GM23338 (cell line): ENCODE measurements at places on chromosomes 4 and X. TPM values are rescaled to one million over a fixed set of nuclear protein-coding genes. Genes with fewer than 3 reads are reported as not detected.
A peak's percentile ranks its signal among the peaks of the same experiment; 100 is the strongest.

The PHOX2B gene
- not detected in 2 replicates for total RNA-seq

The NDP gene
- total RNA-seq, result 0.14 and 0.27 TPM in 2 replicates

The MAGEA8 gene
- not detected in 2 replicates for total RNA-seq

DNA sequence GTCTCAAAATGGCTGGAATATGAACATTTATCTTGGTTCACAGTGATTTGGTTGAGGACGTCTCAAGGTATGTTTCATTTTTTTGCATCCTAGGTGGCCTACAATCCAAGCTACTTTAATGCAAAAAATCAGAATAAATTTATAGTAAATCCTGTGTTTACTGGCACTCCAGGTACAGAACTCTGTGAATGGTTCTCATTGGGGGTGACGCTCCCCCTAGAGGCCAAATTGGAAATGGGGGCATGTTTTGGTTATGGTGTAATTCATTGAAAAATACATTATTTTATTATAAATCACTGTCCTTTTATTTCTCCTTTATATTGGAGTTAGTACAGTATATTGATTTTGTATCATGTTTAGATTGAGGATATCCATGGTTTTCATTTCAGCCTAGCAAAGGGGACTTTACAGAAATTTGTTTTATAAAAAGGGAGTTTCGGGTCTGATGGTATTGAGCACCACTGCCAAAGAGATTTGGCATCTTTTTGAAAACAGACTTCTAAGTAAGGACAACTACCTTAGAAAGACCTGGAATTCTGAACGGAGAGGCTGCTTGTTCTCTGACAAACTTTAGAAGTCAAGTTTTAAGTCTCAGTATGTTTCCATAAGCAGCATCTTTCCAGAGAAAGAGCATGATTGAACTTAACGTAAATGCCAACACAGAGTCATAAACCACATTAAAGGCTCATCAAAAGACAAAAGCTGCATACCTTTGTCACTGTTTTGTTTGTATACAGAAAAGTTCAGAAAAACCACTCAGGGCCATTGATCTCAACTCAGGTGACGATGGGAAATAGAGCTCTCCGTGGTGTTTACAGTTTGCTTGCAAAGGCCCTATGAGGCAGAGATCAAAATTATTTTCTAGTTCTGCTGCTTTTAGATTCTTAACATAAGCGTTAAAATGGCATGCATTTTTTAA, 19.4 kb downstream of the MTM1 start:
- H3K36me3 ChIP-seq, result no peaks in the 10 kb centered on the region
- no peaks in the 10 kb centered on the region for H3K4me1 ChIP-seq
- no peak overlapping the region for H3K4me3 ChIP-seq
- no peak overlapping the region for H3K27ac ChIP-seq
- DNase-seq, result no peak

GRCh38 chr4:137610960-137611359, 78.7 kb upstream of the PCDH18 start:
- DNase-seq, result peak; percentile 64
- H3K27me3 ChIP-seq, result no peaks in the 10 kb centered on the region
- no peak overlapping the region for H3K27ac ChIP-seq
- no peak overlapping the region for H3K4me3 ChIP-seq
- no peaks in the 10 kb centered on the region for H3K36me3 ChIP-seq

GRCh38 chrX:63713526-63713925, 71.5 kb downstream of the ARHGEF9 start:
- peak; percentile 2 for DNase-seq
- H3K27ac ChIP-seq, result no peak overlapping the region
- H3K4me3 ChIP-seq, result no peak overlapping the region
- H3K36me3 ChIP-seq, result no peaks in the 10 kb centered on the region
- H3K4me1 ChIP-seq, result no peaks in the 10 kb centered on the region

DNA sequence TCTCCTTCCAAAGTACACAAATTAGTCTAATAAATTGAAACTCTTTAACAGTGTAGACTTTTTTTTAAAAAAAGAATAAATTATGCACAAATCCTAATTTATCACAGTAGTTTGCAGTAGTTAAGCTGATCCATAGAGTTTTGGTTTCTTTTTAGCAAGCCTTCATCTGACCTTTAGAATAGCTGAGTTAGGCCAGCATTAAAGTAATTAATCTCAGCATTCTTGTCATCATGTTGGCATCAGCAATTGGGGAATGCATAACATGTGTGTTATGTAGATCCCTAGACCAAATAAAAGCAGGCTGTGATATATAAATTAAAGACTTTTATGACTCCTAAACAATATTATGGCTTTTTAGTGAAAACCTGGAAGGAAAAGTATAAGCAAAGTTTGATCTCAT, 426.5 kb upstream of the PABPC4L start:
- H3K4me3 ChIP-seq, result no peak overlapping the region
- no peaks in the 10 kb centered on the region for H3K36me3 ChIP-seq
- peaks cover 32% of the 10 kb centered on the region for H3K4me1 ChIP-seq

DNA sequence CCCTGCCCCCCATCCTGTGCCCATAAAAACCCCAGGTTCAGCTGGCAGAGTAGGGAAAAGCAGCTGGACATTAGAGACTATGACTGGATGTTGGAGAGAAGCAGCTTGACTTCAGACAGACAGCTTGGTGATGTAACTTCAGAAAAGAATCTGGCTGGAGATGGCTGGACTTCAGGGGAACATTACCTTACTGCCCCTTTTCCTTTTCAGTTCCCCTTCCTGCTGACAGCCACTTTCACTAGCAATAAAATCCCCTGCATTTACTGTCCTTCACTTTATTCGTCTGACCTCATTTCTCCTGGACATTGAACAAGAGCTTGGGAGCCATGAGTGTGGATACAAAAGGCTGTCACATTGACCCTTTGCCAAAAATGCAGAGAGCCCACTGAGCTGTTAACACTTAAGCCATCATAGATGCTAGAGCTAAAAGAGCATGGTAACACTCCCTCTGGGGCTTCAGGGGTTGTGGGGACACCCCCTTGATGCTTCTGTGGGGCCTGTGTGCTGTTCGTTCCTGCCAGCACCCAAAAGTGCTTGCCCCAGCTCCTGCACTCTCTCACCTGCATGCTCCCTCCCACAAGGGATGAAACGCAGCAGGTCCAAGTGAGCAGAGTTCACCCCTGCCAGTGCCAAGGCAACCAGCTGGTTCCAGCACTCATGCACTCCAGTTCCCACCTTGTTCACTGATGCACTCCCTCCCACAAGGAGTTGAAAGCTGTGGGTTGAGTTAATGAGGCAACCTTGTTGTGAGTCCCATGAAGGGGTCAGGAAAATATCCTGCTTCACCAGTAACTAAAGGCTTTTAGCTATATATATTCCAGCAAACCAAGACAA, 263.8 kb upstream of the NDST3 start:
- DNase-seq, result no peak
- H3K27me3 ChIP-seq, result no peaks in the 10 kb centered on the region
- H3K36me3 ChIP-seq, result no peaks in the 10 kb centered on the region
- no peak overlapping the region for H3K4me3 ChIP-seq
- H3K4me1 ChIP-seq, result no peaks in the 10 kb centered on the region
- no peak overlapping the region for H3K27ac ChIP-seq

- H3K27ac ChIP-seq, result no peak overlapping the region
- no peaks in the 10 kb centered on the region for H3K27me3 ChIP-seq
- no peak overlapping the region for H3K4me3 ChIP-seq
- no peaks in the 10 kb centered on the region for H3K36me3 ChIP-seq
- peak; percentile 17 for DNase-seq
- H3K4me1 ChIP-seq, result no peaks in the 10 kb centered on the region
Observed at GRCh38 chrX:142089193-142089592, 115.9 kb downstream of the MAGEC2 start.

- H3K27me3 ChIP-seq, result no peaks in the 10 kb centered on the region
- no peaks in the 10 kb centered on the region for H3K36me3 ChIP-seq
- H3K4me1 ChIP-seq, result no peaks in the 10 kb centered on the region
- DNase-seq, result peak; percentile 49
- no peak overlapping the region for H3K4me3 ChIP-seq
Observed at GRCh38 chr4:26719954-26720552, 136.2 kb downstream of the TBC1D19 start.

DNA sequence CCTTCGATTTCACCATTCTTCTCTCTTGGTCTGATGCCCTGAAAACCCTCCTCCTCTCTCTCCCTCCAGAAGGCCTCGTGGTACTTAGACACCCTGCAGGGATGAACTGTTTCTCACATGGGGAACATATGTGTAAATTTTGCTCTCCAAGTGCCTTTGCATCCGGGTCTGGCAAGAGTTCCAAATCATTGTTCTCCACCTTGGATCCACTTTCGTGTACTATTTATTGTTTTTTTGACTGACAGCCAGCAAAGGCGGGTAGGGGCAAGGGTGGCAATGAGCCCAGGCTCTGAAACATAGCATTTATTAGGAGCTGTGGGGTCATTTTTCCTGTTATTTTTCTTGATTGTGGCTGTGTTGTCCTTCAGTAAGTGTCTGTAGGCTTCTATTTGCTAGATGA, 81.7 kb downstream of the RTL5 start:
- H3K4me1 ChIP-seq, result peaks cover 37% of the 10 kb centered on the region
- H3K27ac ChIP-seq, result no peak overlapping the region
- H3K4me3 ChIP-seq, result no peak overlapping the region

DNA sequence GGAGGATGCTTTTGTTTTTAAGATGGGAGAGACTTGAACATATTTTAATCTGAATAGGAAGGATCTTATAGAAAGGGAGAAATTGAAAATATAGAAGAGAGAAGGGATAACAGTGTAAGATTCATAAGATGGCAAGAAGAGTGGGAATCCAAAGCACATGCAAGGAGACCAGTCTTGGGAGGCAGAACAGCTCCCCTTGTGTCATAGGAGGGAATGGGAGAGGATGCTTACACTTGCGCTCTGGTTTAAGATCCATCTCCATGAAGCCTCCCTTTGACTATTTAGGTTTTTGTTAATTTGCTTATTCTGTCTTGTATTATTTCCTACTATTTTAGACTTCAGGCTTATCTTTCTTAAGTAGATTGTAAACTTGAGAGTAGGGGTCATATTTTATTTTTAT, 42.7 kb downstream of the KIF4A start:
- no peak overlapping the region for H3K4me3 ChIP-seq
- H3K27me3 ChIP-seq, result no peaks in the 10 kb centered on the region
- no peak overlapping the region for H3K27ac ChIP-seq

- H3K27ac ChIP-seq, result no peak overlapping the region
- no peaks in the 10 kb centered on the region; the same call in 1 of the 2 replicates for H3K4me1 ChIP-seq
- H3K27me3 ChIP-seq, result no peaks in the 10 kb centered on the region
- H3K4me3 ChIP-seq, result no peak overlapping the region
Observed at GRCh38 chrX:134603806-134604700, 54.2 kb downstream of the PLAC1 start.

DNA sequence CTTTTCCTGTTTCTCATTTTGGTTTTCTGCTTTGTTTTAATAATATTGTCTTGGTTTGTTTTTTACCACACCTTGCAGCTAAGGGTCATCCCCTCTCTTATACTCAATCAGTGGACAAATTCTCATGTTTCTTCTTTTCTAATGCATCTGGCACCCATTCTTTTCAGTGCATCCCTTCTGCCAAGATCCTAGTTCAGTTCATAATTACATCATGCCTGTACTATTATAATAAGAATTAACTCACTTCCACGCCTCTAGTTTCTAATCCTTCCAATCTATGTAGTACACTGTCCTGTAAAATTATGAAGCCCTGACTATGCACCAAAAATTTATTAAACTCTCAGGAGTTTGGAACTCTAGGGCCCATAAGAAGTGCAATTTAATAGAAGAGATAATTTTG, 126.1 kb downstream of the FAT4 start:
- no peaks in the 10 kb centered on the region for H3K4me1 ChIP-seq
- no peak for DNase-seq
- H3K27me3 ChIP-seq, result no peaks in the 10 kb centered on the region
